Pancreas (tissue), 10 donors: ENCODE measurements at places on chromosomes 4 and X.

DNA sequence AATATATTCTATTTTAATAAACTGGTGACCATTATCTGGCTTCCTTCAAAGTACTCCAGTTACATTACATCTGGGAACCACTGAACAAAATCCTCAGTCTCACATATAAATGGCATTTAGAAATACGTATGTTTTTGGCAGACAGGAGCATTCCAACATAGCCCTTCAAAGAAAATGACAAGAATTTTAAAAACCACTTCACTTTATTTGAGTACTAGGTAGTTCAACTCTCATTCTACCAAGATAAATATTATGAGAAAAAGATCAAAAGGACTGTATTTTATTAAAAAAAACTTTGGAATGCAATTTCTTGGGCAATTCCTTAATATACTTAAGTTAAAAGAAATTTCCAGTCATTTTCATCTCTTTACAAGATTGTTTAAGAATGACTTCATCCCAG is 17.6 kb downstream of the TNIP3 start:
- no peak for DNase-seq

DNA sequence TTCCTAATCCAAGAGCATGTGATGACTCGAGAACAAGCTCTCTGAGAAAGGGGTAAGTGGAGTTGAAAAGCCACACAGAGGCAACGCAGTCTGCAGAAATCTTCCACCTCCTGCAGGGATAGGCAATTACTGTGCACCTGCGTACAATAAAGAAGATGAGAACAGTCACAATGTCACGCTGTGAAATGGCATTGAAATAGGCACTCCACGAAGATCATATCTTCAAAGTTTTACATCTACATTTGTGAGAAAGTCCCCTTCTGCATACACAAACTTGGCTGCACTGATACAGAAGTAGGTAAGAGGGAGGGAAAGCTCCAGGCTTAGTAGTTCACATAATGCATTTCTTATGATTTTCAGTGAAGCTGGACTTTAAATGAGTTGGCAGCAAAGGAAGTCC is 27.1 kb downstream of the DDX60L start:
- DNase-seq, result no peak

GRCh38 chrX:31580227-31580626 is 508.4 kb upstream of the FTHL17 start:
- DNase-seq, result no peak

- DNase-seq, result no peak
These were observed 126.9 kb downstream of the CBLL2 start for GRCh38 chrX:22399437-22400192.

DNA sequence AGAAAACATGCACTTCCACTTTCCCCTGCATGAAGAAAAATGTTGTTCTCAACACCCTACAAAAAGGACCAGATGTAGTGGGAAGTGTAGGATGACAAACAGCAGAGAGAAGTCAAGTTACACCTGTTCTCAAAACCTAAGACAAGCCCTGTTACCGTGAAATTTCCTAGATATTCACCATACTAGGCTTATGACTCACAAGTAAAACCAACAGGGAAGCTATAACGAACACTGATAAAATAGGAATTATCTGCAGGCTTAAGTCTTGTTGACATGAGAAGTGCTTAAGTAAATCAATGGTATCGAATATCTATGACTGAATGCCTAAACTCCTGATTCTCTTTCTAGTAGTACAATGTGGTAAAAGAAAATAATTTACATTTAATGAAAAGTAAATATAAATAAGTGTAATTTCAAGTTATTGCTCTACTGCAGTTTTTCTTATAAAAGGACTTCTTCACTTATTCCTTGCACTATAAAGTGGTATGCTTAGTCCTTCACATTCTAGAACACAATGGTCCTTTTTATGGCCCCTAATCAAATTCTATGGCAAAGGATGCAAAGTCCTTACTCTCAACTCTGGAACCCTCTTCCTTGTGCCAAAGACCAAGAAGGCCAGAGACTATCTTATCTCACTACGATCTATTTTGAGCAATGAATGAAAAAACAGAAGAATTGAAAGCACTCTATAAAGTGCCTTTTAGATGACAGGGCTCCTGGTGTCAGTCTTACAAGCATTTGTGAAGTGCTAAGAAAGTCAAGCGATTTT is 19.6 kb downstream of the AP1S2 start:
- DNase-seq, result no peak
